ENCODE measurements at places on chromosomes 4 and X.

DNA sequence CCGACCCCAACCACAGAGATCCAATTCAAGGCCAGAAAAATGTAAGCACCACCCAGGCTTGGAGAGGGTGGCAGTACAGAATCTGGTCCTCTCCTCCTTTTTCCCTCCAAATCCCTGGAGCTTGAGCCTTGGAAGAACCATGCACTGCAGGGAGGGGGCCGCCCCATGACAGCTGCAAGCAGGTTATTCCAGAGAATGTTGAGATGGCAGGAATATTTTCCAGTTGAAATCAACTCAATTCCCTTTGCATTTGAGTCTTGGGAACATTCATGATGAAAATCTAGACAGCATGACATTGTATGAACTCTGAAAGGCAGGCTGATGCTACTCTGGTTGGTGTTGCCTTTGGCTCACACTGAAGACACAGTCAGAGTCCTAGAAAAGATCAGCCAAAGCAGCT lies 386.6 kb upstream of the FGF16 start:
- DNase-seq = no peak

GRCh38 chrX:15748841-15749240 lies 10.8 kb downstream of the CA5B start:
- no peak for DNase-seq

DNA sequence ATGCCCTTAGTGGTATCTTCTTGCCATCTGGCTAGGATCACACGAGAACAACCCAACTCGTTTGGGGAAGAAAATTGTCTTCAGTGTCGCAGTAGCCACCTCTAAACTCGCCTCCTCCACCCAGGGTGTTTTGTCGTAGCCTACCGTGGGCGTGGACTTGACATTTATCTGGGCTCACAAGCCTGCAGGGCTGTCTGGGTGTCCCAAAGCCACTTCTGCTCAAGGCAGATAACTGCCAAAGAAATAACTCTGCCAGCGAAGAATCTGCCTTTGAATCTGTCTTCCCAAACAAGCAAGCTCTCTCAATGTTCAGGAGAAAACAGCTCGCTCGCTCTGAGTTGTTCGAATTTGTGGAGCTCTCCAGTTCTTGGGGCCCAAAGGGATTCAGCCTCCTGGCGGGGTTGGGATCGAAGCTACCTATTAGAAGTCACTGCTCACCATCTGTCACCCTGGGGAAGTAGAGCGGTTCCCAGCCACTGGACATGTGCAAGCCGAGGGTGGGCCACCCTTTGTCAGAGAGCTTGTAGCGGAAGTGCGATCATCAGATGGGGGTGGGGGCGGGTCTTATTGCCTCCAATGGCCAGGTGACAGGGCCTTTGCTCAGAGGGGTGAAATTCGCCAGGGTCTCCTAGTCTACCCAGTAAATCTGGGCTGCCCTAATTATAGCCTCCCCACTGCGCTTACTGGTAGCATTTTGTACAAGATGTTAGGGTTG lies 14.8 kb downstream of the BLOC1S4 start:
- DNase-seq = no peak

DNA sequence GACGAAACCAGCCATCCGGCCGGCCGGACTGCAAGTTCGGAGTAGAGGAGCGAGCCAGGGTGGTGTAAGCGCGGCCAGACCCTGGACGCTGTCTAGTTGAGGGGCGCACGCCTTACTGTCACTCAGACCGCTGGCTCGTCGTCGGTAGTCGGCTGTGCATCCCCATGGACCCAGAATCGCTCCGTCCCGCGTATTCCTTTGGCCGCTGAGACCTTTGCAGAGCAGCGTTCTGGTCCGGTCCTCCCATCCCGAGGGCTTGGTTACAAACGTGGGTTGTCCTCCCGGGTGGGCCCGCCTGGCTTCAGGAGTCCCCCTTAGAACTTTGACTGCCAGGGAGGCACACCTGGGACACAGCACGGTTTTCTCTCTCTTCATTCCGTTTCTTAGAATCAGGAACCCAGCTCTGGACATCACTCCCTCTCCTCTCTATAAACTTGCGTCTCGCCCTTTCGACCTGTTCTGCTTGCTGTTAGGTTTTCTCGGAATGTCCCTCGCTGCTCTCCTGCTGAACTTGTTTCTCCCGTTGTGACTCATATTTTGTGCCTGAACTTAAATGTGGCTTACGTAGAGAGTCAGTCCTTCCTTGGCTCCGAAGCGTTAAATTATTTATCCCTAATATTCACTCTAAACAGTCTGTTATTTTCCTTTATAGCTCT lies 672 bp downstream of the PGM2 start:
- no peak for DNase-seq

GRCh38 chrX:132795181-132795580 lies 163.2 kb downstream of the HS6ST2 start:
- DNase-seq = no peak

DNA sequence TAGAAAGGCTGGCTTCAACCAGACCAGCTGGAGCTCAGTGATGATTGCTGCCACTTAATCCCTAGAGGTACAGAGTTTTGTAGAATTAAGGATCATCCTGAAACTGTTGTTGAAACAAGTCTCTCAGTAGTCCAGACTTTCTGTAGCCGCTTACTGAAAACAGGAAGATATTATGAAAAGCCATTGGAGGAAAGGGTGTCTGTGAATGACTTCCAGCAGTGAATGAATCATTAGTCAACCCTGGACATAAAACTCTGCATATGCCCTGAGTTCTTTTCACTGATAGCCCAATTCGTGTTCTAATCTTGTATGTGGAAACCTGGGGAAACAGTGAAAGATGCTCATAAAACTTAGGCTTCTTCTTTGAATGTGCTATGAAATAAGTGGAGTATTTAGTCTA lies 14.8 kb downstream of the HOPX start:
- DNase-seq = no peak

DNA sequence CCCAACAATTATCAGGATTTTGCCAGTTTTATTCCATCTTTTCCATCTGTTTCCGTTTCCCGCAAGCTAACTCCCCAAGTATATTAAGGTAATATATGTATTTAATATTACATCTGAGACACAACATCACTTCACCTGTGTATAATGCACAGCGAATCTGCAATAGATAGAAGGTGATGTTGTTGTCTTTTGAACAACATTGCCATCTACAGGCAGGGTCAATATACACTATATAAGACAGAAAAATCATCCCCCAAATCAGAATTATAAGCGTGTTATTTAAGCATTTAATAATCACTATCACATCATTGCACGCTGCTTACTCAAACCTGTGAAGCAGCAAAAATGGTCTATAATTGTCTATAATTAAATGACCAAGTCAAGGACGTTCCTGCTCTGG lies 1115.5 kb downstream of the NLGN4X start:
- no peak for DNase-seq
